ENCODE measurements at places on chromosomes 5 and 9.

DNA sequence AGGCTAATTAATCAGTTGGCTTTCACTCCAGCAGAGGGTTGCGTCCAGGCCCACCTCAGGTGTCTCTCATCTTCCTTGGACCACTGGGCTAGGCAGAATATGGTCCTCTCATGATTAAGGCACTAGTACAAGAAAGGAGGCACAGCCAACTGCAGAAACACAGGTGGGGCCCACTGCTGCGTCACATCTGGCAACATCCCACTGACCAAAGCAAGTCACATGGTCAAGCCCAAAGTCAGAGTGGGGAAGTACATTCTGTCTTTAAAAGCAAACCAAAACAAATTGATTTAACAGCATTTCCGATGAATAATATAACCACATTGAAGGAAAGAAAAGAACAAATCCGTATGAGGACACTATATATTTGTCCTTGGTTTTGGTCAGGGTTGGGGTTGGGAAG is 28.0 kb upstream of the UBTD2 start:
- no peak overlapping the region for H3K4me3 ChIP-seq
- no peak for DNase-seq
- no peaks in the 10 kb centered on the region for H3K4me1 ChIP-seq
- H3K27ac ChIP-seq: no peak overlapping the region
- no peaks in the 10 kb centered on the region for H3K36me3 ChIP-seq
- H3K27me3 ChIP-seq: peaks cover 4% of the 10 kb centered on the region

- peaks cover 14% of the 10 kb centered on the region for H3K27me3 ChIP-seq
- no peaks in the 10 kb centered on the region for H3K36me3 ChIP-seq
- H3K4me1 ChIP-seq: no peaks in the 10 kb centered on the region
- H3K27ac ChIP-seq: no peak overlapping the region
- no peak for DNase-seq
Measured at GRCh38 chr5:154509784-154510555, 31.9 kb upstream of the HAND1 start.

DNA sequence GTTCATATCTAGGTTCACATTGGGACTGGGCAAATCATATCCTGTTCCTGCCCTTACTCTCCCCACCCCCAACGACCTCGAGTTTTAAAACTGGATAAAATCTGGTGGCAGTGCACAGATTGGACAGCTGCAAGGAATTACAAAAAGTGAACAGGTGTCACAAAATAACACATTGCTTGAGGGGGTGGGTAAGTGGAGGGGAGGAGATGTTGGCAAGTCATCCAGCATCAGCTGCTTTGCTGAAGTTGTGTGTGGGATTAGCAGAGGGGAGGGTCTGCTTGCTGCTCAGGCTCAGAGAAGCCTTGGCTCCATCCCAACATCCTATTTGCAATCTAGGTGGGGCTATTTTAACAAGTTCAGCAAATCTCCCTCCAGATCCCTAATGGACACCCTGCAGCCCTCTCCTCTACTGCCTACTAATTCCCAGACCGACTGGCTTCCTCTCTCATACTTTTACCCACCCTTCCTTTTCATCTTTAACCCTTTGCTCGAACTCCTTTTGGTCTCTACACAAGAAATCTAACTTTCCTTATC is 39.8 kb upstream of the SLC24A2 start:
- H3K4me3 ChIP-seq: no peak overlapping the region
- DNase-seq: no peak
- H3K27me3 ChIP-seq: no peaks in the 10 kb centered on the region
- no peaks in the 10 kb centered on the region for H3K4me1 ChIP-seq

DNA sequence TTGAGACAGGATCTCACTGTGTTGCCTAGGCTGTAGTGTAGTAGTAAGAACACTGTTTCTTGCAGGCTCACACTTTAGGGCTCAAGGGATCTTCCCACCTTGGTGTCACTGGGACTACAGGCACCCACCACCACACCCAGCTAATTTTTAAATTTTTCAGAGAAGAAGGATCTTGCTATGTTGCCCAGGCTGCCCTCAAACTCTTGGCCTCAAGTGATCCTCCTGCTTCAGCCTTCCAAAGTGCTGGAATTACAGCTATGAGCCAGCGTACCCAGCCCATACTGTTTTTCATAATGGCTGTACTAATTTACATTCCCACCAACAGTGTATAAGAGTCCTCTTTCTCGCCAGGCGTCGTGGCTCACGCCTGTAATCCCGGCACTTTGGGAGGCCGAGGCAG is 5.1 kb downstream of the STX17 start:
- no peak overlapping the region for H3K4me3 ChIP-seq
- H3K4me1 ChIP-seq: peaks cover 14% of the 10 kb centered on the region
- no peak for DNase-seq
- H3K27me3 ChIP-seq: peaks cover 3% of the 10 kb centered on the region
- H3K36me3 ChIP-seq: no peaks in the 10 kb centered on the region

DNA sequence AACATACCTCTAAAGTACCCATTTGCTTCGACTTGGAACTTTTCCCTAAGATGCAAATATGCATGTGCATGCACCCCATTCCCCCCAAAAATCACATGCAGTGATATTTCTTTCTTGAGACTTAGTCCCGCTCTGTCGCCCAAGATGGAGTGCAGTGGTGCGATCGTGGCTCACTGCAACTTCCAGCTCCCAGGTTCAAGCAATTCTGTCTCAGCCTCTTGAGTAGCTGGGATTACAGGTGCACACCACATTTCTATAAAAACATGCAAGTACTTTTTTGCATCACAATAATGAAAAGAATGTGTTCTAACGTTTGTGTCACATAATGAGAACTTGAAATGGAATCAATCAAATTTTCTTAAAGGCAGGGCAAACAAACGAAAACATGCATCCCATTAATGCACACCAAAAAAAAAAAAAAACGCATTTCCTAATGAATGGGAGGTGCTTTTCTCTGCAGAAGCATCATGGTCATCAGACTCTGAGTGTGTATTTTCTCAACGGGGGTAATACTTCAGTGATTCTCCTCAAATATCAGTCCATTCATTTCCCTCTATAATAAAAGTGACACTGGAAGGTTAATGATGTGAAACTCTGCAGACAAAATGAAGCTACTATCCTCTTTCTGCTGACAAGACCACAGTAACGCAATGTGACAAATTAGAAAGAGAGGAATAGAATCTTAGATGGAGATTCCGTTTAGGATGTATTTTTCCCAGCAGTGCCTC is 389.4 kb downstream of the CTNND2 start:
- no peak overlapping the region for H3K4me3 ChIP-seq
- H3K27ac ChIP-seq: no peak overlapping the region
- H3K36me3 ChIP-seq: no peaks in the 10 kb centered on the region
- DNase-seq: no peak
- no peaks in the 10 kb centered on the region for H3K4me1 ChIP-seq
- H3K27me3 ChIP-seq: no peaks in the 10 kb centered on the region

DNA sequence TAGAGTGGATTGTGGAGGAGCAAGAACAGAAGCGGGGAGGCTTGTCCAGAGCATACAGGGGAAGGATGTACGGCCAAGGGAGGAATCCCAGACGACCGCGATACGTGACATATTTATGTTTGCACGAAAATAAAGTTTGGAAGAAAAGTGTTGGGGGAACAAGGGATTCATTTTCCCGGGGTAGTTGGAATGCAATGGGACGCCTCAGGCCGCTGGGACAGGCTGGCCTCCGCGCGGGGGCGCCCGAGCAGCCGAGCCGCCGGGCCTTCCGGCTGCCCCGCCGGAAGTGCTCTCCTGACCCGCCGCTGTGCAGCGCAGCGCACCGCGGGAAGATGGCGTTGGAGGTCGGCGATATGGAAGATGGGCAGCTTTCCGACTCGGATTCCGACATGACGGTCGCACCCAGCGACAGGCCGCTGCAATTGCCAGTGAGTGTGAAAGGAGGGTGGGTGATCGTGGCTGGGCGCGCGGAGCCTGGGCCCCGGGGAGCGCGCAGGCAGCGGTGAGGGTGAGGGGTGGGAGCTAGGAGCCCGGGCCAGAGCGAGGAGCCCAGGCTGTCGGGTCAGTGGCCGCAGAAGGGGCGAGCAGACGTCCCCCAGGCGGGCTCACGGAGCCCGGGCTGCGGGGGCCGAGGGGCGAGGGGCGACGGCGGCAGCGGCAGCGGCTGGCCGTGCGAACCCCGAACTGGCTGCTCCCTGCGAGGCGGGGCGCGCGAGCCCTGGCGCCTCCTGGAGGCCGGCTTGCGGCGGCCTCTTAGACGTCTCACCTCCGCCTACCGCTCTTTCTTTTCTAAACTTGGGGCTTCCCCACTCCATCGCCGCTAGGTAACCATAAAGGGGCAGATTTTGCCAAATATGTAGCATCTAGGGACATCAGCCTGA is at the start of gene PHAX:
Gene PHAX, plus strand, starts transcription at position 317 of the 881 bp plus-strand sequence. Its CDS starts 16 bp downstream, at position 333.
- peaks cover 10% of the 10 kb centered on the region for H3K27me3 ChIP-seq
- H3K36me3 ChIP-seq: peaks cover 13% of the 10 kb centered on the region
- peaks cover 23% of the 10 kb centered on the region for H3K4me1 ChIP-seq
- peak; percentile 90 for DNase-seq

All from endothelial cell (in vitro differentiated cells).